ENCODE measurements at places on chromosomes 12 and 14. TPM values are rescaled to one million over a fixed set of nuclear protein-coding genes. Genes with fewer than 3 reads are reported as not detected.

DNA sequence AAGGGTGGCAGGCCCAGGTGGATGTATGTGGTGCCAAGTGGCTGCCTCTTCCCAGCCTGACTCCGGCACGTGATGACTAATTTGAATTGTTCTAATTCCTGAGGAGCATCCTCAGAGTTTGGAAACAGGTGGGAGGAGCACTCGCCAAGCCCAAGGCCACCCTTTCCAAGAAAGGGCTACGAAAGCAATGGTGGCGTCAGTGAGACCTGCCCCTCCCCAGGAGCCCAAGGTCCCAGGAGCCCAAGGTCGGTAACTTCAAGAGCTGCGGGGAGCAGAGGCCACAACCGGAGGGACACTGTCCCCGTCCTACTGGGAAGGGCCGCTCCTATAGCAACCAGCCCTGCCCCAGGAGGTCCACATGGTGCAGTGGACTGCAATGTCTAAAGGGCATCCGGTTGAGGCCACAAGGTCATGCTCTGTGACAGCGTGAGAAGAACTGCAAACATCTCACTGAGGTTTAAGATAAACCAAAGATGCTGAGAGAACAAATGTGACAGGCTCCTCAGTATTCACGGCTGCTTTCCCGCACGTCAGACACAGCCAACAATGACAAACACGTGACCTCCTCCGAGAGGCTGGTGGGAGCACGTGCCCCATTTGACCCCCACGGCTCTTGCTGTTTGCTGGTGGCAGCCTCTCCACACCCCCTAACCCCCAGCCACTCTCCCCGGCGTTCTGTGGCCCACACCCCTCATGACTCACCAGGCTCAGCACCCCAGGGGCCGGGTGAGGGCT is 79.6 kb downstream of the ITPK1 start:
- DNase-seq, result no peak

GRCh38 chr12:43336962-43337555 is 214.9 kb downstream of the ADAMTS20 start:
- DNase-seq, result no peak

- no peak for DNase-seq
These were observed 466.2 kb upstream of the FLRT2 start for GRCh38 chr14:85063747-85064146.

GRCh38 chr12:57841445-57841844 is 5.1 kb downstream of the CTDSP2 start:
- no peak for DNase-seq

Gene SMCO3
- total RNA-seq, result not detected

- no peak for DNase-seq
These were observed 36.0 kb downstream of the FMNL3 start for GRCh38 chr12:49671031-49671765.

DNA sequence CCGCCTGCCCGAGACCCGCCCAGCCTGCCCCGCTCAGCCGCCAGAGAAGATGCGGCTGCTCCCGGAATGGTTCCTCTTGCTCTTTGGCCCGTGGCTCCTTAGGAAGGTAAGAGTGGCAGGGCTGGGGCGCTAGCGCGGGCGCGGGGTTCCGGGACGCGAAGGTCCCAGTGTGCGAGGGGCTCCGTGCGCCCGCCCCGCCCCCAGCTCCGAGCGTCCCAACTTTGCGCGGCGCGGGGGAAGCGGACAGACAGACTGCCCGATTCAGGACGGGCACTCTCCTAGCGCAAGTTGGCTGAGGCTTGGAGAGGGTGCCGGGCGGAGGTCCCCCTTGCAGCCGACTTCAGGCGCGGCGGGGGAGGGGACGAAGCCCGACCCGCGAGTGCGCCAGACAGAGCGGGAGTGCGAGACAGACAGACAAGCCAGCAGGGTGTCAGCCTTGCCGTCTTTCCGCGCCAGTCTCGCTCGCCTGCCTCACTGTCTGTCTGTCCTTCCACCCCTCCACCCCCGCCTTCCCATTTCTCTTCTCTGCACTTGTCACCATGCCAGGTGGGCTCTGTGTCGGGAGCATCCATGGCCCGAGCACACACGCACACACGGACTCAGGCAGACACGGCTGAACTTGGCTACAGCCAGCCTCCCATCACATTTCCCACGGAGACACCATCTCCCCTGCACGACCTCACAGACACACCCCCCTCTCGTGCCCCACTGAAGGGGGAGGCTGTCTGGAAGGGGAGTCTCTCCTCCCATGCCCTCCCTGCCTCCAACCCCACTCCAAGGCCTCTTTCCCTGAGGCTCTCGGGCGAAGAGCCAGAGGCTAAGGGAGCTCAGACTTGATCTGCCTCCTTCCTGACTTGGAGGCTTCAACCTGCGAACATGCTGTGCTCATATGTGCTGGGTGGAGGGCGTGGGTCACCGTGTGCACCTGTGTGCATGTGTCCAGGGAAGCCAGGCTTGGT is 606 bp downstream of the NXPH4 start:
- no peak for DNase-seq

- no peak for DNase-seq
These were observed 612.0 kb downstream of the VRK1 start for GRCh38 chr14:97408937-97409815.

DNA sequence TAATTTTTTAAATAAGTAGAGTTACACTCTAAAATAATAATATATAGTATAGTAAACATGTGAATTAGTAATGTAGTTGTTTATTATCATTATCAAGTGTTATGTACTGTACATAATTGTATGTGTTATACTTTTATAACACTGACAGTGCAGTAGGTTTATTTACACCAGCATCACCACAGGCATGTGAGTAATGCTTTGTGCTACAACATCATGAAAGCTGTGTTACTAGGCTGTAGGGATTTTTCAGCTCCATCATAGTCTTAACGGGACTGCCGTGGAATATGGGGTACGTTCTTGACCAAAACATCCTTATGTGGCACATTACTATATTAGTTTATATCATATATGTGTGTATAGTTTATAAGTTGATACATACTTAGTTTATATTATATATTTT is 8.6 kb downstream of the FNTB start:
- DNase-seq, result no peak

GRCh38 chr12:26126340-26127284 is 1.8 kb upstream of the BHLHE41 start:
- DNase-seq, result peak; percentile 83

- no peak for DNase-seq
These were observed 13.3 kb downstream of the STX2 start for GRCh38 chr12:130825771-130826150.

DNA sequence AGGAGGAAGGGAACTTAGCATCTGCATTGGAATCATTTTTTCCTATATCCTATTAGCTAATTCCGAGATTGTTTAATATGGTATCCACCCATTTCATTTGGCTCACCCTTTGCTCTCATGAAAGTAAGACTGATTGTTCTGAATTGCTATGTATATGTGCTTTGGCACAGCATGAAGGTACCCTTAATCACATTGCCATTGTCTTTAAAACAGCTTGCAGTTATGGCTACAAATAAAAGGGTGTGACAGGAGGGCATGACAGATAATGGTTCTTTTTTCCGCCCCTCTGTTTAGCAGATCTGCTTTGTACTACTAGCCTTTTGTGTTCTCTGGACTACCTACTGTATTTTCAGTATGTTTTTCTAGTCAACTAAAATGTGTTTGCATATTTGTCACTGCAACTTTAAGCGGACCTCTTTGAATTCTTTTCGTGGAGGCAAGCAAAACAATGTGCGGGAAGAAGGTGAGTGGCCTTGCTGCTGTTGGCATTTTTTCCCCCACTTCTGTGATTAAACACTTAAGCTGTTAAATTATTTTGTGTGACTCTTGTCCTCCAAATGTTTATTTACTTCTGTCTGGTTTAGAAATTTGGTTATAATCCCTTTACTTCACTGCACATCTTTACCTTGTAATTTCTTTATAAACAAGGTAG is 35.8 kb downstream of the FBXO34 start:
- DNase-seq, result no peak

GRCh38 chr12:25386831-25387731 is 136.4 kb upstream of the KRAS start:
- DNase-seq, result peak; percentile 72

GRCh38 chr12:131105736-131106348 is 152.1 kb downstream of the ADGRD1 start:
- peak; percentile 4 for DNase-seq

DNA sequence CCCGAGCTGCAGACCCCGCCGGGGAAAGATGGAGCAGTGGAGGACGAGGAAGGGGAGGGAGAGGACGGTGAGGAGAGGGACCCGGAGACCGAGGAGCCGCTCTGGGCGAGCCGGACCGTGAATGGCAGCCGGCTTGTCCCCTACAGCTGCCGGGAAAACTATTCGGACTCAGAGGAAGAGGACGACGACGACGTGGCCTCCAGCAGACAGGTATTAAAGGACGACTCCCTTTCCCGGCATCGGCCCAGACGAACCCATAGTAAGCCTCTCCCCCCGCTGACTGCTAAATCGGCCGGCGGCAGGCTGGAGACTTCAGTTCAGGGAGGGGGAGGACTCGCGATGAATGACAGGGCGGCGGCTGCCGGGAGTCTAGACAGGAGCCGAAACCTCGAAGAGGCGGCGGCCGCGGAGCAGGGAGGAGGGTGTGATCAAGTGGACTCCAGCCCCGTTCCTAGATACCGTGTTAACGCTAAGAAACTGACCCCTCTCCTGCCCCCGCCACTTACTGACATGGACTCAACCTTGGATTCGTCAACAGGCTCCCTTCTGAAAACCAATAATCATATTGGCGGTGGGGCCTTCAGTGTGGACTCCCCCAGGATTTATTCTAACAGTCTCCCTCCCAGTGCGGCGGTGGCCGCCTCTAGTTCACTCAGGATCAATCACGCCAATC is 962 bp downstream of the LEMD3 start:
- peak; percentile 67 for DNase-seq

DNA sequence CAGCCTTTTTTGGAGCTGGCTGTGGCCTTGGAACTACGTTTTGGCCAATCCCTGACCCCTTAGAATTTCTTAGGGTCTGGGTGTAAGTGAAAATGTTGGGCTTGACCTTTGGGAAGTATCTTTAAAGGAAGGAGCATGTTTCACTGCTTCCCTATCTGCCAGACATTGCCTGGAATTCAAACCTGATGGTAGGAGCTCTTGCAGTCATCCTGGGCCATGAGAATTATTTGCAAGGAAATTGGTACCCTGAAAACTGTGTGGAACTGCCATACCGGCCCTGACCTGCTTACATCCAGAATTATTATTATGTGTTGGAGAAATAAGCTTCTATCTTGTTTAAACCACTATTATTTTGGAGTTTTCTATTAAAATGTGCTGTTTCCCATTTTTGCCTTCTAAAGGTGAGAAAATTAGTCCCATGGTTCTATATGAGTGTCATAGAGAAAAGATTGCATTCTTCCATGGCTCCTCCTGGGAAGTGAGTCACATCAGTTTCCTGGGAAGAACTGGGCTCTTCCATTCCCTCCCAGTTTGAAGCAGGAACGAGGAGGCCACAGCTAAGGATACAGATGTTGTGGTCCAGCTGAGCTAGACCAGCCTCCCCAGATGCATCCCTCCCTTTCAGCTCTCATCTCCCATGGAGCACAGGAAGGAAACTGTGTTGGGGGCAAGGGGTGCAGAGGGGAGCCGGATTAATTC is 9.5 kb upstream of the PGF start:
- no peak for DNase-seq

Gene CYP27B1
- total RNA-seq, result 3.2 TPM

DNA sequence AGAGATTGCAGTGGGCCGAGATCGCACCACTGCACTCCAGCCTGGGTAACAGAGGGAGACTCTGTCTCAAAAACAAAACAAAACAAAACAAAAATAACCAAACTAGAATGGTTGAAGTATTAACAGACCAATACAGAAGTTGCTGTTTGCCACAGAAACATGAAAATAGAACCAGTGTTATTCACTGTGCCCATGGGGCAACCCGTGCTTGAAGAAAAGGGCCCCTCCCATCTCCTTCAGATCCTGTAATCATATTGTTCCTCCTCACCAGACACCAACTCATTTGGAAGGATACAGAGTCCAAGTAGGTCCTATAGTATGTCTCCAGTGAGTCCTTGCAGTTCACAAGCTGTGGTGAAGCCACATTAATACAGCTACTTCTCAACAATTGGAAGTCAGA is 30.9 kb downstream of the SLC35F4 start:
- no peak for DNase-seq

- DNase-seq, result no peak
These were observed 1197.5 kb downstream of the LRFN5 start for GRCh38 chr14:42804141-42804540.

DNA sequence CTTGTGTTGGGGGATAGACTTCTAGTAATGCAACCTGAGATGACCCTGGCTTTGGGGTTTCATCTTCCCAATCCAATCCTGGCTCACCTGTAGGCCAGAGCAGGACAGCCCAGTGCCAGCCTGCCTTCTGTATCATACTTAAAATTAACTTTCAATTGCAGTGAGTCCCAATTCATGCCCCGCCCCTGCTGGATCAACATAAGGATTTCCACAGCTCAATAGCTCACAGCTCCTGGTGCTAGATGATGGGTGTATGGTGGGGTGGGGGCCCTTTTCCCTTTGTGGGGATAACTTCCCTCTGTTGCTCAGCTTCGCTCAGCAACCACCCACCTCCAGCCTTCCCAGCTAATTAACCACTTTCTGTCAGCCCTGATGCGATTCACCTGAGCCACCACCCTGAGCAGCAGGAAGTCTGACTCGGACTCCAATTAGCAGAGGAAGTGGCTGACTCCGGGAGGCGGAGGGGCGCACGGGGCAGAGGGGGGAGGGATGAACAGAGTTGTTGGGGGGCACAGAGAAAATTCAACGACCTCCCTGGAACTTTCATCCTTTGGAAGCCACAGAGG is 24.3 kb upstream of the CHGA start:
- no peak for DNase-seq

Gene PRPF39
- 32.3 TPM for total RNA-seq

DNA sequence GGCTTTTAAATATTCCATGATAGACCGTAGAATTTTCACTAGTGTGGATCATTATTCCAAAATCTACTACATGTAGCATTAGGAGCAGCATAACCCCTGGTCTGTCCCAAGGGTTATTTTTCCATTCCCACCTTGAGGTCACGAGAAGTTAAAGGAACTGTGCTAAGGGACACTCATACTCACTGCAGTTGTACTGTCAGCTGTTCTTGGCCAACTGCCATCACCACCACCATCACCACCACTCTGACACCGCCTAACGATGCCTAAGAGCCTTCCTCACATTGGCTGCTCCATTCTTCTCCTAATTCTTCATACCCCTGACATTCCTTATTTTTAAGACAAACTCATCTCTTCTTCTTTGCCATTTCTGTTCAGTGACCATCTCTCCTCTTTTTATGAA is 13.4 kb upstream of the PTGDR start:
- no peak for DNase-seq

- DNase-seq, result peak; percentile 91
These were observed at the start of gene ZDHHC17 for GRCh38 chr12:76763746-76764675. Gene ZDHHC17 (plus strand): TSS chr12:76764115. CDS start chr12:76764237, 122 bp downstream.

Gene FRS2
- total RNA-seq, result 26.7 TPM

- DNase-seq, result no peak
These were observed 16.3 kb downstream of the RIN3 start for GRCh38 chr14:92529903-92530302.

DNA sequence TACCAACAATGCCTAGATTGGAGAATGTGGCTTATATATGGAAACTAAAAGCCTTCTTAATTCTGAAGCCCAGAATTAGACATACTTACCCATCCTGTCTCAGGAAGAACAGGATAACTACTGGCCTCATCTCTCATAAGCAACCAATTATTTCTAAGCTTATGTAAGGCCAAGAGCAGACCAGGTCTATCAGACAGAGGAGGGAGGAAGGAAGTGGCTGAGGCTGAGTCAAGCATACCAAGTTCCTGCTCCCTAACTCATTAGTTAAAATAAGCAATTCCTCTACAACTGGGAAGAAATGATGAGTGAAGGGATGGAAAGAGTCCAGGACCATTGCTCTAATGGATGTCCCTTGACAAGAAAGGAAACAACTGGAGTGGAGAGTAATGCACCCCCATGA is 27.0 kb upstream of the INSM2 start:
- DNase-seq, result no peak
